ENCODE measurements at places on chromosomes 2 and 18. TPM values are rescaled to one million over a fixed set of nuclear protein-coding genes. Genes with fewer than 3 reads are reported as not detected.

NT5DC4 gene
- total RNA-seq, result not detected

FBXO36 gene
- 3.2 TPM for total RNA-seq

POTEI gene
- total RNA-seq, result 0.27 TPM

SLC5A7 gene
- total RNA-seq, result not detected

OSBPL1A gene
- total RNA-seq, result 117 TPM

SH3RF3 gene
- 6.4 TPM for total RNA-seq

FABP1 gene
- total RNA-seq, result not detected

BMP10 gene
- not detected for total RNA-seq

LIMS4 gene
- 2.2 TPM for total RNA-seq

POMC gene
- 1.1 TPM for total RNA-seq

RGPD3 gene
- total RNA-seq, result 0.22 TPM

TEKT4 gene
- total RNA-seq, result not detected

COLEC11 gene
- total RNA-seq, result 1.1 TPM

ZNF396 gene
- total RNA-seq, result 4.1 TPM

TANC1 gene
- 50.3 TPM for total RNA-seq

SERPINB12 gene
- not detected for total RNA-seq

ABCG8 gene
- not detected for total RNA-seq

ABCG5 gene
- not detected for total RNA-seq

GDF7 gene
- total RNA-seq, result 7.6 TPM

BUB1 gene
- total RNA-seq, result 0.27 TPM

OSR1 gene
- 11.6 TPM for total RNA-seq

C2orf92 gene
- 17.7 TPM for total RNA-seq

GNLY gene
- total RNA-seq, result 8.4 TPM

GNAL gene
- 17.1 TPM for total RNA-seq

UGT1A7 gene
- not detected for total RNA-seq

NEB gene
- total RNA-seq, result 2.2 TPM

DHRS9 gene
- 4.9 TPM for total RNA-seq

ICOS gene
- not detected for total RNA-seq

RESP18 gene
- total RNA-seq, result not detected

NAT8 gene
- total RNA-seq, result not detected

FEV gene
- not detected for total RNA-seq

FAM237A gene
- not detected for total RNA-seq

ANKZF1 gene
- 46.9 TPM for total RNA-seq

ZBTB14 gene
- 16.7 TPM for total RNA-seq

BOLL gene
- not detected for total RNA-seq

KIAA2012 gene
- total RNA-seq, result not detected

TACR1 gene
- total RNA-seq, result 9.7 TPM

MYO5B gene
- 9.9 TPM for total RNA-seq

CGREF1 gene
- total RNA-seq, result 4.1 TPM

KYNU gene
- total RNA-seq, result 6.0 TPM

GALNT5 gene
- 0.80 TPM for total RNA-seq

GALR1 gene
- total RNA-seq, result 0.13 TPM

ADRA2B gene
- 3.2 TPM for total RNA-seq

RAB17 gene
- 1.1 TPM for total RNA-seq

RFTN2 gene
- total RNA-seq, result 47.7 TPM

AQP12B gene
- total RNA-seq, result not detected

CD8B2 gene
- not detected for total RNA-seq

GRHL1 gene
- total RNA-seq, result 1.5 TPM

GTF2A1L gene
- 1.4 TPM for total RNA-seq

DUSP28 gene
- total RNA-seq, result 4.5 TPM

MAP2 gene
- total RNA-seq, result 41.9 TPM

SLC4A3 gene
- 6.7 TPM for total RNA-seq

HAAO gene
- total RNA-seq, result 14.3 TPM

TUBA3E gene
- total RNA-seq, result not detected

PRLH gene
- total RNA-seq, result not detected

COL3A1 gene
- 191 TPM for total RNA-seq

All from sciatic nerve (tissue), 2 donors.